ENCODE measurements at places on chromosomes 3 and 15.

- DNase-seq, result no peak
These were observed 1.2 kb downstream of the DUOXA2 start for GRCh38 chr15:45115312-45115820.

GRCh38 chr3:71305231-71306206 is 278.0 kb downstream of the FOXP1 start:
- DNase-seq, result no peak

GRCh38 chr15:51155891-51156290 is 61.2 kb upstream of the TNFAIP8L3 start:
- no peak for DNase-seq

GRCh38 chr15:39741258-39741657 is 41.4 kb downstream of the FSIP1 start:
- no peak for DNase-seq

GRCh38 chr3:52866427-52866826 is 30.9 kb downstream of the STIMATE start:
- no peak for DNase-seq

GRCh38 chr3:107077391-107077790 is 299.8 kb upstream of the CCDC54 start:
- no peak for DNase-seq

- no peak for DNase-seq
These were observed 141.5 kb downstream of the SSR3 start for GRCh38 chr3:156413293-156413892.

GRCh38 chr15:92140796-92141195 is 252.9 kb upstream of the ST8SIA2 start:
- no peak for DNase-seq

GRCh38 chr3:81095956-81096355 is 665.5 kb downstream of the GBE1 start:
- DNase-seq, result no peak

- DNase-seq, result peak; percentile 29
These were observed 1.6 kb downstream of the GABPB1 start for GRCh38 chr15:50353251-50353974.

DNA sequence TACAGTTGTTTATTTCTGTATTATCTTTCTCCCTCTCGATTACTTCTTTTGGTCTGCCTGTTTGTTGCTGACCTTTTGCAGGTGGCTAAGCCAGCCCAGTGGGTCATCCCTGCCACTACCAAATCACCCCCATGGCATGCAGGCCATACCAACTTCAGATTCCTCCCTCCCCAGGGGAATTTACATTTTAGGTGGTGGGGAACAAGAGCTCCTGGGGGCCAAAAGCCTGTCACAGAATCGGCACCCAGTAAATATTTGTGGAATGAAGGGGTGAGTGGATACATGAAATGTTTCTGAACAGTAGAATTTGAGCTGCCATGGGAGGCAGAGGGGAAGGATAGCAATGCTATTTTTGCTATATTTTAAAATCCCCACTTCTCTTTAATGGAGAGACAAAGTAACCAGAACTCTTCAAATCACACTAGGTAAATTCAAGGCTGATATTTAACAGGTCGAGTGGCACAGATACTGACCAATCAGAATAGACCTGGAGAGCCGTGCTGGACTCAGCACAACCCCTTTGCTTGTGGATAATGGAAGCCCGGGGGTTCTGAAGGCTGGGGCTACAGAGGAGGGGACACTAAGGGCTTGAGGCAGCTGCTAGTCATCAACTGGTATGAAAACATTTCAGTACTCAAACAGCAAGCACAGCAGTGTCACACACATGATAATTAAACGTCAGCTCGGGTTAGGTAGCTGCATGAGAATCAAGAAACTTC is 54.3 kb upstream of the SMAD3 start:
- DNase-seq, result no peak

DNA sequence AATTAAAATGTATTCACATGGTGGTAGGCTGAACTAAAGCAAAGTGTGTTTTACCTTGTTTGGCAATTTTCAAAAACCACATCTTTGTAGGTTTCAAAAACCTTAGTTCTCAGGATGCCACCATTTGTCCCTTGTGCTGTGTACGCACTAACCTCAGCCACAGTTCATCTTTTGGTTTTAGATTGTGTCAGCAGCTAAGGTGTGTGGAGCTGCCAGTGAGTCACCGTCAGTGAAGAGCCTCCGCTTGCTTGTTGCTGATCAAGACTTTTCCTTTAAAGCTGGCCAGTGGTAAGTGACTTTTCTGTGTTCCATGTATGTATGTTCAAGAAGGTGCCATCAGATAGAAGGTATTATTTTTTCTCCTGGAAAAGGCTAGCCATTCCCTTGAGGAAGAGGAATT is 21.1 kb downstream of the OXNAD1 start:
- DNase-seq, result peak; percentile 55

GRCh38 chr3:131277836-131278497 is 103.6 kb upstream of the NUDT16 start:
- DNase-seq, result no peak

DNA sequence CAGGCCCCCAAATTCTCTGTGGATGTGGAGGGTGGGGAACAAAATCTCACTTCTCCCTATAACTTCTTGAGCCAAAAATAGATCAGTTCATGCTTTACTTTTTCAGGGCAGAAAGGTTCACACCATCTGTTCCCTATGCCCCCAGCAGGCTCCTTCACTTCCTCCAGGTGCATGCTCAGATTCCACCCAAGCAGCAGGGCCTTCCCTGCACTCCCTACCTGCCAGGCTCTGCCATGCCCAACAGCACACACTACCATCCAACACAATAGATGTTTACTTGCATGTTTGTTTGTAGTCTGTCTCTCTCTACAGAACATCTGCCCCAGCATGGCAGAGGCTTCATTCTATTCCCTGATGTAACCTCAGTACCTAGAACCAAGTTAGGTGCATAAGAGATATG is 43.3 kb downstream of the GABRB3 start:
- DNase-seq, result no peak

DNA sequence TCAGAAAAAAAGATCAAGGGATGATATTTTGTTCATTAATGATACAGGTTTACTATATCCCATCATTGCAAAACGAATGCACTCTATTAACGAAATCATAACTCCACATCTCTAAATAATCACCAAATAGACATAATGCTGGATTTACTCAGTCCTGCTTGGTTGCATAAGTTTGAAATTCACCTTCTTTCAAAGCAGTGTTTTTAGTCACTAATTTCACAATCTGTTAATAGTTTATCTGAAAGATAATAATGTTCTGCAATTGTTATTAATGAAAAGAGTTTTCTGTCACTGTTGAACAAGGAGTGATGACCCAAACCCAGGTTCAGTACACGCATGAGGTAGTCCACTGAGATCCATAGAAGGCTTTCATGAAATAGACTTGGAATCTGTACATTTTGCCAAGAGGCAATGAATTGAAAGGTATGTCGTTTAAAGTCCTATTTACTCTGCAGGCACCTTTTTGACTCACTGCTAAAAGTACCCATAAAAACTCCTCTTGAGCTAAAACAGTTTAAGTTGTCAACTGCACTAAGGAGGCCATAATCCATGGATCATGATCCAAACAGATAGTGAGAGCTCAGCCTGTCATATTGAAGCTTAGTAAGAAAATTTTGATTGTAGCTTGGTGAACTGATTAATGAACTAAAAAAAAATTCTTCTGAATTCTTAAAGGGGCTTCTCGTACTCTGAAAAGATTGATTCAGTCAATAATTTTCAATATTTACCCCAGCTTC is 75.6 kb upstream of the MBNL1 start:
- no peak for DNase-seq

- no peak for DNase-seq
These were observed 6.6 kb downstream of the CLSTN2 start for GRCh38 chr3:139941580-139941979.

- DNase-seq, result no peak
These were observed 5.9 kb downstream of the CACNA1D start for GRCh38 chr3:53500165-53500777.
